ENCODE measurements at places on chromosomes 7 and 10.

GRCh38 chr10:43576580-43576979, 2.2 kb upstream of the ZNF239 start:
- no peak for DNase-seq

GRCh38 chr7:98186452-98187137, 24.6 kb upstream of the BHLHA15 start:
- DNase-seq: no peak

- no peak for DNase-seq
These were observed 277.4 kb downstream of the PARD3 start for GRCh38 chr10:34537629-34538231.

GRCh38 chr10:3708852-3709251, 76.2 kb downstream of the KLF6 start:
- DNase-seq: no peak

- DNase-seq: peak; percentile 64
These were observed 11.0 kb upstream of the DNTT start for GRCh38 chr10:96292971-96293920.

DNA sequence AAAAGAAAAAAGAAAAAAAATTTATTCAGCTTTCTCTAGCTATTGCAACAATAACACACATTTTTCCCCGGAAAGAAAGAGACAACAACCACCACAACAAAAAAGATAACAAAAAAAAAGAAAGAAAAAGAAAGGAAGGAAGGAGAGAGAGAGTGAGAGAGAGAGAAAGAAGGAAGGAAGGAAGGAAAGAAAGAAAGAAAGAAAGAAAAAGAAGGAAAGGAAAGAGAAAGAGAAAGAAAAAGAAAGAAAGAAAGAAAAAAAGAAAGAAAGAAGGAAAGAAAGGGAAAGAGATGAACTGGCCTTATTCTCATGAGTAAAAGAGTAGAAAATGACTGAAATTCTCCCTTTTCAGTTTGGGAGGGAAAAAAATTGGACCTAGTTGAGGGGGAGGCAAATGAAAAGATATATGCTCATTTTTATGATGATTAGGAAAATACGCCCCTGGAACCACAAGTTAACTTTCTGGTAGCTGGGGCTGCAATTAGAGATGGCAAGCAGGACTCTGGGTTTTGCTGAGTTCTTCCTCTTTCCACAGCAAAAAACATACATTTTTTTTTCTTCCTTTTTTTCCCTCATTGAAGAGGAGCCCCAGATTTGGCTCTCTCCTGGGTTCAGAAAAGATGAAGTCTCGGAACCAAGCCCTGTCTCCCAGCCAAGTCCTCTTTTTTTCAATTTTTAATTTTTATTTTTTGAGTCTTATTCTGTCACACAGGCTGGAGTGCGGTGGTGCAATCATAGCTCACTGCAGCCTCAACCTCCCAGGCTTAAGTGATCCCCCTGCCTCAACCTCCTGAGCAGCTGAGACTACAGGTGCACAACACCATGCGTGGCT, 12.6 kb upstream of the PRDX3 start:
- no peak for DNase-seq

GRCh38 chr7:29236071-29236580, 41.6 kb downstream of the CHN2 start:
- DNase-seq: no peak

- DNase-seq: no peak
These were observed 25.7 kb downstream of the MYOF start for GRCh38 chr10:93456480-93456879.

DNA sequence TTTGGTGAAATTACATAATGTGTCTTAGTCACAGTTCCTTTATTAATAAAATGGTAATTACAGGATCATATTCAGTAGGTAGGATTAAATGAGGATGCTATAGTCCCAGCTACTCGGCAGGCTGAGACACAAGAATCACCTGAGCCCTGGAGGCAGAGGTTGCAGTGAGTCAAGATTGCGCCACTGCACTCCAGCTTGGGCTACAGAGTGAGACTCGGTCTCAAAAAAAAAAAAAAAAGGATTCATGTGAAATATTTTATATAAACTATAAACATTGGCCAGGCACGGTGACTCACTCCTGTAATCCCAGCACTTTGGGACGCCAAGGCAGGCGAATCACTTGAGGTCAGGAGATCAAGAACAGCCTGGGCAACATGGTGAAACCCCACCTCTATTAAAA, 197.9 kb downstream of the IMMP2L start:
- DNase-seq: peak; percentile 1

GRCh38 chr10:31383810-31384588, 65.0 kb downstream of the ZEB1 start:
- no peak for DNase-seq

DNA sequence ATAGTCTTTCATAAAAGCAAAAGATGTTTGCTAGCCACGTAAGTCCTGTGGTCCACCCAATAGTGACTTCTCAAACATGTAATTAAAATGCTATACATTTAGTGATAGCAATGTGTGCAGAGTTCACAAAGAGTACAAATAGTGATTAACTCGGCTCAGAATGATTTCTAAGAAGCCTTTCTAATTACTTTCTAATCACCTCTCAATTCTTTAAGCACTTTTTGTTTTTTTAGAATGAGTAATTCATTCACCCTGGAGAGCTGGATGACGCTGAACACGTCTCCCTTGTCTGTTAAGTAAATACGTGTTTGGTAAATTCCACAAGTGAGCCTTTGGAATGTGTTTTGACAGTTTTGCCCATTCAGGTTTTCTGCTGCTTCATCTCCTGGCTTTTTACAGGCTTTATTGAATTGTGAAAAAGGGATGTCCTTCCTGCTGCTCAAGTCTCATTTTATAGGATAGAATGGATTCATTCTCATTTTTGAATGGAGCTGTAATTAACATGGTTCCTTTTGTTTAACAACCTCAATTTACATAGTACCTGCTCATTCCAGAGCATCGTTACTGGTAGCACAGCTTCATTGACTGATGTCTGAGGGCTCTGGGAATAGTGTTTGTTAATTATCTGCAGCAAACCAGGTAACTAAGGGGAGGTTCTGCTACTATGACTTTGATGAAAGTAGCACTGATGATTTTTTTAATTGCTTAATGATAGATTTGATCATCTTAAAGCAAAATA, 212.1 kb downstream of the VTI1A start:
- DNase-seq: no peak

GRCh38 chr7:131933751-131934289, 377.4 kb upstream of the PODXL start:
- no peak for DNase-seq

DNA sequence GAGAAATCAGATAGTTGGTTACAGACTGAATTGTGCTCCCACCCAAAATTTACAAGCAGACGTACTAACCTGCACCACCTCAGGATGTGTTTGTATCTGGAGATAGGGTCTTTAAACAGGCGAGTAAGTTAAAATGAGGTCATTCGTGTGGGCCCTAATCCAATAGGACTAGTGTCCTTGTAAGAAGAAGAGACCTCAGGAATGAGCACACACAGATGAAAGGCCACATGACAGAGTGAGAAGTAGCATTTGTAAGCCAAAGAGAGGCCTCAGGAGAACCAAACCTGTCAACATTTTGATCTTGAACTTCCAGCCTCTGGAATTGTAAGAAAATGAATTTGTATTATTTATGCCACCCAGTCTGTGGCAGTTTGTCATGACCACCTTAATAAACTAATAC, 149.5 kb upstream of the VWC2 start:
- DNase-seq: no peak

GRCh38 chr10:69466689-69467088, 15.4 kb downstream of the TSPAN15 start:
- DNase-seq: no peak

DNA sequence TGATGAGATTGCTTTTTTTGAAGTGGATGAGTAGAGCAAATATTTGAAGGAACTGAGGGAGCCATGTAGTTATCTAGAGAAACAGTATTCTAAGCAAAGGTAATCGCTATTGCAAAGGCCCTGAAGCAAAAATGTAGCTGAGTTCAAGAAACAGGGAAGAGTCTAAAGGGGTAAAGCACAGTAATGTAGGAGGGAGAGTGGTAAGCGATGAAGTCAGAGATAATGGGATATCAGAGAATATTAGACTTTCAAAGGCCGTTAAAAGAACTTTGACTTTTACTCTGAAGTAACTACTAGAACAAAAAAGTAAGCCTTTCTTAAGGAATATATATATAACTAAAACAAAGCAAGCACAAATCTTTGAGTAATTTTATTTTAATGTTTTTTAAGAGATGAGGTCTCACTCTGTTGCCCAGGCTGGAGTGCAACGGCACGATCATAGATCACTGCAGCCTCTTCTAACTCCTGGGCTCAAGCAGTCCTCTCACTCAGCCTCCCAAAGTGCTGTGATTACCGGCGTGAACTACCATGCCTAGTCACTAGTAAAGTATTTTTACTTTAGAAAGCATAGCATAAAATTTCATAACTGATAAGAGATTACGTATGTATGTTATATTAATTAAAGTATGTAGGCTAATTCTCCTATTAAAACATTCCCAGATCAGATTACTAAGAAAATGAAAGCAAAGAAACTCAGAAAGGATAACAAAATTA, 61.7 kb upstream of the OIT3 start:
- DNase-seq: no peak

- DNase-seq: no peak
These were observed 56.4 kb downstream of the SGMS1 start for GRCh38 chr10:50567384-50567783.

- no peak for DNase-seq
These were observed 275.2 kb downstream of the BAMBI start for GRCh38 chr10:28952523-28952922.

GRCh38 chr7:84548366-84549365, 354.1 kb upstream of the SEMA3A start:
- no peak for DNase-seq
